ENCODE measurements at places on chromosomes 5 and 9.

DNA sequence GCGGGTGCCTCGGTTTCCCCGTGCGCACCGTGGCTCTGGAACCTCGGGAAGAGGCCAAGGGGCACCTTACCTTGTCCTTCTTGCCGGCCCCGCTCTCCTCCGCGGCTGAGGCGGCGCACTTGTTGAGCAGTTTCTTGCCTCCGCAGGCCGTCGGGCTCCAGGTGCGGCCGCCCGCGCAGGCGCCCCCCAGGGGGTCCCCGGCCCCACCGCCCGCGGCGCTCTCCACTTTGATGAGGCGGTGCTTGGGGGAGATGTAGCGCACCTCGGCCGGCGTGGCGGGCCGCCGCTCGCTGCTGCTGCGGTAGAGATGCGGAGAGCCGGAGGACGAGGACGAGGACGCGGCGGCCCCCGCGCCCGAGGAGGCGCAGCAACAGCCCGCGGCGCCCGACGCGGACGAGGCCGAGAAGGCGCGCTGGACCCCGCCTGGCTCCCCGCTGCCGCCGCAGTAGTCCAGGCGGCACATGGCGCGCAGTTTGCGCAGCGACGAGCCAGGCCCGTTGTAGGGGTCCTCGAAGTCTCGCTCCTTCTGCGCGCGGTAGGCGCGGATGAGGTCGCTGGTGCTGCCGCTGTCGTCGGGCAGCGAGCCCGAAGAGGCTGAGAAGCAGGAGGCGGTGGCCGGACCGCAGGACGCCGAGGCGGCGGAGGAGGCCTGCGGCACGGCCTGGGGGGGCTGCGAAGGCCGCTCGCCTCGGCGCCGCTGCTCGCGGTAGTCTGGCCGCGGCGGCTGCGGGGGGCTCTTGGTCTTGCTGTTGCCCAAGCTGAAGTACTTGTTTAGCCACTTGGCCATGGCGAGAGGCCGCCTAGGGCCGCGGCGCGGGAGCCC, 957 bp downstream of the SHB start:
- no peak for DNase-seq

DNA sequence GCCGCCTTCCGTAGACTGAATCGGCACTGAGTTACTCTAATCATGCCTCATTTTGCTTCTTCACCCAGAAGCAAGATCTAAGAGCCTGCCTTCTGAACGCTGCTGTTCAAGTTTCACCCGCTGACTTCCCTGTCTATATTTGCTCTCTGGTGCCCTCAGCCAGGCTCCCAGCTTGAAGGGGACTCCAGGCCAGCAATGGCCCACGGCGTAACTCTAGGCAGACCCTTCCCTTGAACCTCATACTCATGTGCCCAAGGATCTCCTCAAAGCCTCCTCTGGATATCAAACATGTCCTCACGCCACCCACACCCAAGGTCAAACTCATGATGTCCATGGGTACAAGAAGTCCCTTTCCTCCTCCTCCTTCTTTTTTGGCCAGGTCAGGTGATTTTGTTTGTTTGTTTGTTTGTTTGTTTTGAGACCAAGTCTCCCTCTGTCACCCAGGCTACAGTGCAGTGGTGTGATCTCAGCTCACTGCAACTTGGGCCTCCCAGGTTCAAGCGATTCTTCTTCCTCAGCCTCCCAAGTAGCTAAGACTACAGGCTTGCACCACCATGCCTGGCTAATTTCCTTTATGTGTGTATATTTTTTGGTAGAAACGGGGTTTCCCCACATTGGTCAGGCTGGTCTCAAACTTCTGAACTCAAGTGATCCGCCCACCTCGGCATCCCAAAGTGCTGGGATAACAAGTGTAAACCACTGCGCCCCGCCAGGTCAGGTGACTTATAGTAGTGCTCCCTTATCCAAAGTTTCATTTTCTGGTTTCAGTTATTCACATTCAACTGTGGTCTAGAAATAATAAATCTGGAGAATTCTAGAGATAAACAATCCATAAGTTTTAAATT, 239.0 kb downstream of the SYK start:
- DNase-seq = no peak

GRCh38 chr9:128713941-128714573, 9.9 kb downstream of the ZDHHC12 start:
- DNase-seq = no peak

GRCh38 chr9:93308676-93309075, 124.7 kb downstream of the WNK2 start:
- DNase-seq = no peak

GRCh38 chr9:69937833-69938535, 105.7 kb upstream of the MAMDC2 start:
- DNase-seq = no peak

DNA sequence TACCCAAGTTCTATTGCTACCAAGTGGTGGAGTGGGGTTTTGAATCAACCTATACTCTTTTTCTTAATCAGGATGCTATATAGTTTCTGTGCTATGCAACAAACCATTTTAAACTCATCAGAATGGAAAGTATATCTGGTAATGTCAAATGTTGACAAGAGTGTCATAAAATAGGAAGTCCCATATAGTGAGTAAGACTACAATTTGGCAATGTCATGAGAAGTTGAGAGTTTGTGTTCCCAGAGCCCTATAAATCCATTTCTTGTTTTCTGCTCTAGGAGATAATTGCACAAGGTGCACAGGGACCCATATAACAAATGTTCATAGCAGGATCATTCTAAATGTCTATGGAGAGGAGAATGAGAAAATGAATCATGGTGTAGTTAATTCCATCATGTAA, 109.8 kb upstream of the TXNDC8 start:
- DNase-seq = no peak

DNA sequence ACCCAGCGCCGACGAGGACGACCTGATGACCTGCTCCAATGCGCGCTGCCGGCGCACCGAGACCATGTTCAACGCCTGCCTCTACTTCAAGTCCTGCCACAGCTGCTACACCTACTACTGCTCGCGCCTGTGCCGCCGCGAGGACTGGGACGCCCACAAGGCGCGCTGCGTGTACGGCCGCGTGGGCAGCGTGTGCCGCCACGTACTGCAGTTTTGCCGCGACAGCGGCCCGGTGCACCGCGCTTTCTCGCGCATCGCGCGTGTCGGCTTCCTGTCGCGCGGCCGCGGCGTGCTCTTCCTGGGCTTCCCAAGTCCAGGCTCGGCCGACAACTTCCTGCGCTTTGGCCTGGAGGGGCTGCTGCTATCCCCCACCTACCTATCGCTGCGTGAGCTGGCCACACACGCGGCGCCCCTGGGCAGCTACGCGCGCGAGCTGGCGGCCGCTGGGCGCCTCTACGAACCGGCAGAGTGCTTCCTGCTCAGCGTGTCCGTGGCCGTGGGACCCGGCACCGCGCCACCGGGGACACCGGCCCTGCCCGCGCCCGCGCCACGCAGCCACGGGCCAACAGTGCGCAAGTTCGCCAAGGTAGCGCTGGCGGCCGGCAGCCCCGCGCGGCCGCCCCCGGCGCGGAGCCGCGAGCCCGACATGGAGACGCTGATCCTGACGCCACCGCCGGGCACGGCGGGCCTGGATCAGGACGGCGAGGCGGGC, 2.7 kb upstream of the PHPT1 start:
- DNase-seq = no peak

DNA sequence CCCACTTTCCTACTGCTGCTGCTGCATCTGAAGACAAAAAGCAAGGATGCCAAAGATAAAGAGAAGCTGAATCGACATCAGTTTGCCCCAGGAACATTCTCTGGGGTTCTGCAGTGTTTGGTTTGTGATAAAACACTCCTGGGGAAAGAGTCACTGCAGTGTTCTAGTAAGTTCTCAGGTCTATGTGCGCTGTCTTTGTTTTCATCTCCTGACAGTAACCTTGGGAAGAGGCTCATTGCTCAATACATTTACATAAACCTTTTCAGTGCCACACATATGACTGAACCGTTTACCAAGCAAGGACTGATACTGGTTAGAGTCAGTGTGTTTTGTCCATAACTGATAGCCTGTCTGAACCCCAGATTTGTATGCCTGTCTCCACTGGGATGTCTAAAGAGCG, 232.1 kb downstream of the ARHGEF28 start:
- no peak for DNase-seq

- no peak for DNase-seq
These were observed 194.0 kb downstream of the PDZD2 start for GRCh38 chr5:31832966-31833365.

GRCh38 chr5:143224672-143225071, 178.8 kb downstream of the NR3C1 start:
- DNase-seq = no peak

- no peak for DNase-seq
These were observed 12.2 kb downstream of the SPATA9 start for GRCh38 chr5:95670568-95670967.

- no peak for DNase-seq
These were observed 201.0 kb upstream of the RAI14 start for GRCh38 chr5:34455098-34455497.

DNA sequence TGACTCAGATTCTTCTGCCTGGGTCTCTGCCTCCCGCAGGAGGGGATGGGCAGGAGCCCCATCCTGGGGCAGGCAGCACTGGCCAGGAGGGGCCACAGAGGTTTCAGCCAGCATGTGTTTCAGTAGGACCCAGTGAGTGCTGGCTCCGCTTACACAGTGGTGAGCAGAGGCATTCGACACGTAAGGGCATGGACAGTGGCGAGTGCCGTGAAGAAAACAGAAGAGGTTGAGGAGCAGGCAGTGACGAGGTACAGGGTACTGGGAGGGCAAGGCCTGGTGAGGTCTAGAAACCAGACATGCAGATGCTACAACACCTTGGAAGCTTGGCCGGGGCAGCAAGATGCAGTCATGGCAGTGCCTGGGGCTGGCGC, 41.5 kb downstream of the CACNA1B start:
- no peak for DNase-seq

DNA sequence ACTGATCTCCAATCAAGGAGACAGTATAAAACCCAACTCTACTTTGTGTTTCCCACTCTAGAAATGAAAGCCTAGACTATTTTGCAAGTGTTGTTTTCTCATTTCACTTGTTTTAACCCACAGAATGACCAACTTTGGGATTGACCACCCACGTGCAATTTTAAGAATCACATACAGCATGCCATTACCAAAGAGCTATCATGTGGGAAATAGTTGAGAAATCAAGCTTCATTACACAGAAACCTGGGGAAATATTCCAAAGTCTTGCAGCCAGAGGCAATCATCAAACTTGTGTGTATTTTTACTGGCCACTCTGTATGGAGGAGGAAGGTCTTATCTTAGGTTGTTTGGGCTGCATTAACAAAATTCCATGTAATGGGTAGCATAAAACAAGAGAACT, 451.4 kb upstream of the DAB2 start:
- DNase-seq = no peak

- no peak for DNase-seq
These were observed 16.5 kb upstream of the SMIM32 start for GRCh38 chr5:136209346-136209910.

DNA sequence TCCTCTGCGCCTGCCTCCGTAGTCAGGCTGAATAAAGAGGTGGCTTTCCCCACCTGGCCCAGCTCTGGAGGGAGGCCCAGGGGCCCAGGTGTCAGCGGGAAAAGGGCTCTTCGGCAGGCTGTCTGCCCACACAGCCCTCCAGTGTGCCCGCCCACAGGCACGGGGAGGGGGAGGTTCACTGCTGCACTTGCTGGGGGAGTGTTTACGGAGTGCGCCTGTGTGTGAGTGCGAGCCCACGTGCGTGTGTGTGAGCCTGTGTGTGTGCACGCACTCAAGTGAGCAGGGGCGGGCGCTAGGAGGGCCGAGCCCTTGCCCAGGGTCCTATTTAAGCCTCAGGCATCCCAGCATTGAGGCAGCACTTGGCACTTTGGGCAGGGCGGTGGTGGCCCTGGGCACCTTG, 10.9 kb downstream of the DNLZ start:
- DNase-seq = no peak

DNA sequence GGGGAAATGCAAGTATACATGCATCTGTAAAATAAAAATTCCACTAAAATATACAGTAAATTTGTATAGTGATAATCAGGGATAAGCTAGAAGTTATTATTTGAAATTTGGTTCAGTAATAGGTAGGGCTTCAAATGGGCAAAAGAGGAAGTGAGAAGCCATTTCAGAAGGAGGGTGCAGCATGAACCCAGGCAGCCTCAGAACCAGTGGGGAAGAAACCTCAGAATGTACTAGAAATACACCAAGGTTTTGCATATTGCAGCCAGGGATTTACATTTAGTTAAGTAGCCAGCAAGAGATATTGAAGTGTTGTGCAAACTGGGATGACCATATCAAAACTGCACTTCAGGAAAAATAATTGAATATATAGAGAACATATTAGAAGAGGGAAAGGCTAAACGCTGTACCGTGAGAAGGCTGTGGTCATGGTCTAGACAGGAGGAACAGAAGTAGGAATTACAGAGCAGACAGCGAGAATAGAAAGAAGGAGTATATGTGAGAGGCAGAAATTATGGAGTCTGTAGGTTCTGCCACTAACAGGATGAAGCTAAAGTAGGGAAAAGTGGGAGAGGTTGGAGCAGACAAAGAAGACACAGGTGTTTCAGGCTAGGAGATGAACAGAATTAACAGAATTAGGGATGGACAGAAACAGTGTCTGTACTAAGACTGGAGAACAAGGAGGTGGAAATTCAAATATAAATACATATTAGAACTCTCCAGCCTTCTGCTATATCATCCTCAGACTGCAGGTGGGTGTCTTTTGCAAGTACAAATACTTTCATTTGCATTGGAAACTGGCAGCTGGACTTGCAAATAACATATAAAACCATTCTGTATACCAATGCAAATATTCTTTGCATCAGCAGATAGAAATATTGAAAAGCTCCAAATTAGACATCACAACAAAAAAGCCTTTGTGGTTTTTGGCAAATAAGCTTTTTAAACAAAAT, 335.6 kb downstream of the ZNF608 start:
- no peak for DNase-seq

DNA sequence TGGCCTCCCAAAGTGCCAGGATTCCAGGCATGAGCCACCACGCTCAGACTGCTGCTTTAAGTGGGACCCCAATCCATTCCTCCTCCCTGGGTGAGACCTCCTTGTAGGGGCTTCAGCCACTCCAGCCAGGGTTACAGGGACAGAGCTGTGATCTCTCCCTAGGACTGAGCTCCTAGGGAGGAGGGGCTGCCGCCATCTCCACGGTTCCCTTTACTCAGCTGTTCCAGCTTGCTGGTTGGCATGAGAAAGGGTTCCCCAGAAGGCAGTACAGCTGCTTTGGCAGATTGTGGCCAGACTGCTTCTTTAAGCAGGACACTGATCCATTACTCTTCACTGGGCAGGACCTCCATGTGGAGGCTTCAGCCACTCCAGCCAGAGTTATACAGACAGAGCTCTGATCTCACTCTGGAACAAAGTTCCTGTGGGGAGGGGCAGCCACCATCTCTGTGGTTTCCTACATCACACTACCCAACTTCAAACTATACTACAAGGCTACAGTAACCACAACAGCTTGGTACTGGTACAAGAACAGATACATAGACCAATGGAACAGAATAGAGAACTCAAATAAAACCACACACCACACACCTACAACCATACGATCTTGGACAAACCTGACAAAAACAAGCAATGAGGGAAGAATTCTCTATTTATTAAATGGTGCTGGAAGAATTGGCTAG, 7.2 kb downstream of the INSL6 start:
- DNase-seq = no peak
